Stimulated activated CD4-positive, alpha-beta T cell treated with anti-CD3 and anti-CD28 coated beads, Interleukin-15, amount 100 ng/mL, for 1 hour (primary cell): ENCODE measurements at places on chromosomes 2 and 18.
A peak's percentile ranks its signal among the peaks of the same experiment; 100 is the strongest.

- no peak for DNase-seq
Observed at GRCh38 chr18:49652881-49653724, 91.2 kb downstream of the LIPG start.

DNA sequence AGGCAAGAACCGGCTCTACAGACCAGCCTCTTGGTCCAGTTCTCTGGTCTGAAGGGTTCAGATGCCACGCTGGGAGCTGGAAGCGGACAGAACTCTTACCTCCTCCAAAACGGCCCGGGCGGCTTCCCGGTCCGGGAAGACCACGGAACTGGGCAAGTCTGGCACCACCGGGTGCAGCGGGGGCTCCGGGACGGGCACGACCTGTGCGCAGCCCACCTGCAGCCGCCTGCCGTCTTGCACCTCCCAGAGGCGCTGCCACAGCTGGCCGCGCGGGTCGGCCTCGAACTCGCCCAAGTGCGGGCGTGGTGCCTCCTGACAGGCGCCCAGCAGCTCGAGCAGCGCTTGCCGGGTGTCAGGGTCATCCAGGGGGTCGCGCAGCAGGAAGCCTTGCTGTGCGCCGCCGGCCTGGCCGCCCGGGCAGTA, 773 bp downstream of the CMPK2 start:
- DNase-seq, result peak; percentile 5

GRCh38 chr2:88097192-88097591, 29.6 kb downstream of the SMYD1 start:
- DNase-seq, result no peak

DNA sequence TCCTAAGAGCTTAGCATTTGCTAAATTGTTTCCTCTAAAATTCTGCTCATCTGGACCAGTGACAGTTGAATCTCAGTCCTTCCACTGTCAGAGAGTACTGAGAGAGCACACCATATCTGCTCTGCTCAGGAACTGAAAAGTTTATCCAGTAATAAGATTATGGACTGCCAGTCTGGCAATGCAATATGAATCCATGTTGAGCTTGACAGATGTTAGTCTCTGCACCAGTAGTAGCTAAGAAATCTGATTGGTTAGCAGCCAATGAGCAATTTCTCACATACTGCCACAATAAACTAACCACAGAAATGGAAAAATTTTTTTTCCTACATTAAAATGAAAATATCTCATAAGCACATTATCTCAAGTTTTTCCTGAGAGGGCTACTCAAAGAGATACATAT, 2.3 kb downstream of the PRKD3 start:
- no peak for DNase-seq

GRCh38 chr18:67846422-67847098, 330.0 kb upstream of the DSEL start:
- no peak for DNase-seq

- no peak for DNase-seq
Observed at GRCh38 chr2:218079943-218080913, 11.2 kb downstream of the RUFY4 start.

DNA sequence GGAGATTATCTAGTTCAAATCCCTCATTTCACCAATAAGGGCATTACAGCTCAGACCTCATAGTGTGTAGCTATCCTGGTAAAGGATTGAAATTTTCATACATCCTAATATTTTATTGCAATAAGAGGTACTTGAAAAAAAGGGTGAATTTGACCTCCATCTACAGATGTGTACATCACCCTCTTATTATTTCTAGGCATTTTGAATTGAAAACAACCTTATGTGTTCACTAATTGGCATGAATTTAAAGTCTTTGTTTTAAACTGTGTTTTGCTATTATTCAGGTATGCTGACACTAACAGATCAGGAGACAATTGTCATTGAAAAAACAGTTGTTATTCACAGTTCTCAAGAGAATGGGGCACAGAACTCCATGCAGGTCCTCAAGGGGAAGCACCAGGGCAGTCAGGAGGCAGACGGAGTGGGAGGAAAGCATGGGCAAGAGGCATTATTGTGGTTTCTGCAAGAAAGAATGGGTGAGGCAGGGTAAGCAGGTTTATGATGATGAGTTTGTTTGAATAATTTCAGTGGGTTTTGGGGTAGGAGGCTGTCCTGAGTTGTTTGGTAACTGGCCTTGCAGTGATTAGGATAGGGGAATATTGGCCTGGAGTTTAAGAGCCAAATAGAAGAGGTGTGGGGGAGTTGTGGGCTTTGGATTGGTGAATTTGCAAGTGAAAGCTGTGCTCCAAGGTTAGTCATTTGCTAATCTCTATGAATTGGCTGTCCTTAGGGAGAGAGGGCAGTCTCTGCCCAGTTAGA, 194.6 kb downstream of the GPD2 start:
- DNase-seq, result no peak

- DNase-seq, result no peak
Observed at GRCh38 chr2:10500601-10501361, 52.7 kb upstream of the ODC1 start.

- no peak for DNase-seq
Observed at GRCh38 chr2:216404010-216404618, 8.2 kb upstream of the SMARCAL1 start.

- DNase-seq, result no peak
Observed at GRCh38 chr2:15570104-15570503, 9.0 kb upstream of the NBAS start.

- no peak for DNase-seq
Observed at GRCh38 chr2:224934526-224935188, 107.6 kb downstream of the DOCK10 start.

DNA sequence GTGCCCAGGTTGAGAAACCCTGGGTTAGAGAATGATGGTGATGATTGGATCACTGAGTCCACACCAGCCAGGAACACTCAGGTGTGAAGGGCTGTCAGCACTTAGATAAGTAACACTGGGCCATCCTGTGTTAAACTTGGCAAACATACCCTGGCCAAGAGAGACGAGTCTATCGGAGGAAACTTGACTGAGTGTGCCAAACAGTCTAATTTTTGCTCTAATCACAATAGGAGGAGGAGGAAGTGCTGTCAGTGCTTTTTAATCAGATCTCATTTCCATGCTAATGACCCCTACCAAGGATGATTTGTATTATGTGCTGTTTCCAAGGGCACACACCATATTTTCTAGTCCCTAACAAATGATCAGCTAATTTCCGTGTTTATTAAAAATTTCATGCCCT, 63.8 kb upstream of the SEC11C start:
- no peak for DNase-seq

DNA sequence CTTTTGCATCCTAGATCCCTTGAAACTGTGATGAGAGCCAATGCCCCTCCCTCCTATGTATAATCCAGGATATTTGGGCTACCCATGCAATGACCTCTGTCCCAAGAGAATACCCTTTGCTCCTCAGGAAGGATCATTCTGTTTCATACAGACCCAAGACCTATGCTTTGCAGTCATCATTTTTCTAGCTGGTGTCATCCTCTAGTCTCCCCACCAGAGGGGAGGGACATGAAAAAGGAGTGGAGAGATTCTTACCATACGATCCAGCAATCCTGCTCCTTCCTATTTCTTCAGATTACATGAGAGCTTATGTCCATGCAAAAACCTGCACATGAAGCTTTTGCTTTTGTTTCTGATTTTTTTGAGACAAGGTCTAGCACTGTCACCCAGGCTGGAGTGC, 13.8 kb upstream of the GIGYF2 start:
- DNase-seq, result no peak

GRCh38 chr2:105842555-105842954, 97.8 kb downstream of the NCK2 start:
- DNase-seq, result no peak

DNA sequence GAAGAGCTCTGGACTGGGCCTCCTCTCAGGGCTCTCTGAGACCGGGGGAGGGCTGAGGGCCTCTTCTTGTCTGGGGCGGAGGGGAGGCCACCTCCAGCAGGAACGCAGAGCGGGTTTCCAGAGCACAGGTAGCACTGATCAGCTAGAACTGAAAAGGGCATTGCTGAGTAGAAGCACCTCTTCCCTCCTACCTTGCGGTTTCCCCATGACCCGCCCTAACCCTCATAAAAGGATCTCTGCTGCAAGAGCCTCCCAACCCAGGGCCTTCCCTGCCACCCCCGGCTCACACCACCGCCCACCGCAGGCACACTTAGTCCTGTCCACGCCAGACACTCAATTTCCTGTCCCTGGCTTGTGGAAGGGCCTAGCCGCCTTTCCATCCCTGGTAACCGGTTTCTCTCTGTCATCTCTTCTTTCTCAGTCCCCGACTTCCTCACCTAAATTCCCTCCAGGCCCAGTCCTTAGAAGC, 966 bp downstream of the ADCY3 start:
- DNase-seq, result peak; percentile 24

DNA sequence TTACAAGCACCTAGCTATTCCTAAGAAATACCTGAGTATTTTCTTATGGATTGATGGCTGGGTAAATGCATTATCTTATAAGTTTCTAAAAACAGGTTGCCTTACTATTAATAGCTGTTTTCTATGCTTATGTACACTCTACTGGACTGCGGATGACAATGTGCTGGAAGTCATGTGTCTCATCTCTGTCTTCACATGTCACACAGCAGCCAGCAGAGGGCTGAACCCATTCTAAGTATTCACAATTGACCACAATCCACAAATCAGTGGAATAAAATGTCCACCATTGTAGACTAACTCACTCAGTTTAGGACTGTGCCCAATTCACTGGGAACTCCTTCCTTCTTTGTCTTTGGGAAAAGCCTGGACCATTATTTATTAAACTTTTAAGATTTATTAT, 371.2 kb downstream of the INSIG2 start:
- DNase-seq, result no peak

DNA sequence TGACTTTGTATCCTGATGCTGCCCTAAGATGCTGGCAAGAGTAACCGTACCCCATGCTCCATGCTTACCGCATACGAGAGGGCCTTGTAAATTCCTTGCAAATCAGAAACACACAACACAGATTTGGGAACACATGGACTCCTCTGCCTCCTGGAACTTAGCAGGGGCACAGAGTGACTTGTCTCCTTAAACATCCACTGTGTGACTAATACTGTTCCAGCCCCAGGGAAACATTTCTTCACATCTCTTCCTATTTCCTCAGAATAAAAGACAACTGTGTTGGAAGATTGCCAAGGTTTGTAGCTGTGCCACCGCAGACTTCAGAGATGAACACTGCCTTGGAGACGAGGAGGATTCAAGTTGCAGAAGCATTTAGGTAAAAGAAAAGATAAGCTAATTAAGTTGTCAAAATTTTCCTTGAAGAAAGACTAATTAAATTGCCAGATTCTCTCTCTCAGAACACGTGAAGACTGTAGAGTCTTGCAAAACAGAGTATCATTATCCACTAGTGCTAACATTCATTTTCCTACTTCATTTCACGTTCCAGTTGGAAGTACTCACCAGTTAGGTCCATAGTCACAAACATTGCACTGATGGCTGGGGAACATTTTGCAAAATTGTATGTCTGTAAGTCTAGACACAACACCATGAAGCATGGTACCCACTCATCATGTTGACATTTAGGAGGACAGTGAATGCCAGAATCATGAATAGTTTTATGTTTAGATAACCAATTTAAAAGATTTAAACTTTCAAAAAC, 188.8 kb downstream of the TSN start:
- no peak for DNase-seq

GRCh38 chr2:190180313-190181122, 118.0 kb upstream of the MSTN start:
- no peak for DNase-seq

GRCh38 chr2:241680827-241681599, 5.6 kb downstream of the DTYMK start:
- DNase-seq, result no peak

DNA sequence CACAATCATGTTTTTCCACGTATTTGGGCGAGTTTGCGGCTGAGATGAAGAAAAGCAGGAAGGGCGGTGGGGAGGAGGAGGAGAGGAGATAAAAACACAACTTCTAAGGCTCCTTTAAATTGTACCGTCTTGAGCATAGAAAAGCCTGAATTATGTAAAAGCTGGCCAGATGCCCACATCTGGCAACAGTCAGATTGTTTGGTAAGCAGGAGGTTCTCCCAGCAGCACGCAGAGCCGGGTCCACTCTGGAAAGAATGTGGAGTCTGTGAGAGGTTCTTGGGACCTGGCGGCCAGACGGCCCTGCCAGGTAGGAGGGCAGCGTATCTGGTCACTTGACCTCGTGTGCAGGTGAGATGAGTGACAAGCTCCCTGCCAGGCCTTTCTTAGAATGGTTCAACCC, 215.3 kb upstream of the APCDD1 start:
- no peak for DNase-seq
